ENCODE measurements at places on chromosomes 13 and 19.
A peak's percentile ranks its signal among the peaks of the same experiment; 100 is the strongest.

DNA sequence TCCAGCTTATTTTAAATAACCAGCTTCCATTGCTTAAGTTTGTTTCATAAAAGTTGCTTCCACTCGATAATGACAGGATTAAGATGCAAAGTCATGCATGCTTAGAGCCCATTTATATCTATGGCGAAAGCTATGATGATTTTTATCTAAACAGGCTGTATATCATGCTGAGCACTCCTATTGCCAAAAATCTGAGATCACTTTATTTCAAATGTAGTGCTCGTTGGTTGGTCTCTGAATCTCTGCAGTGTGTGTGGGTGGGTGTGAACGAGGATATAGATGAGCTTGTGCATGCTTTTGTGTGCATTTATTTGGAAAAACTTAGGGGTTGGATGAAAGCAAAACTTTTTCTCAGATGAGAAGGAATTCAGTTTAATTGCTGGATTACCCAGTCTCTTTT, 27.0 kb upstream of the ARGLU1 start:
- DNase-seq, result no peak

DNA sequence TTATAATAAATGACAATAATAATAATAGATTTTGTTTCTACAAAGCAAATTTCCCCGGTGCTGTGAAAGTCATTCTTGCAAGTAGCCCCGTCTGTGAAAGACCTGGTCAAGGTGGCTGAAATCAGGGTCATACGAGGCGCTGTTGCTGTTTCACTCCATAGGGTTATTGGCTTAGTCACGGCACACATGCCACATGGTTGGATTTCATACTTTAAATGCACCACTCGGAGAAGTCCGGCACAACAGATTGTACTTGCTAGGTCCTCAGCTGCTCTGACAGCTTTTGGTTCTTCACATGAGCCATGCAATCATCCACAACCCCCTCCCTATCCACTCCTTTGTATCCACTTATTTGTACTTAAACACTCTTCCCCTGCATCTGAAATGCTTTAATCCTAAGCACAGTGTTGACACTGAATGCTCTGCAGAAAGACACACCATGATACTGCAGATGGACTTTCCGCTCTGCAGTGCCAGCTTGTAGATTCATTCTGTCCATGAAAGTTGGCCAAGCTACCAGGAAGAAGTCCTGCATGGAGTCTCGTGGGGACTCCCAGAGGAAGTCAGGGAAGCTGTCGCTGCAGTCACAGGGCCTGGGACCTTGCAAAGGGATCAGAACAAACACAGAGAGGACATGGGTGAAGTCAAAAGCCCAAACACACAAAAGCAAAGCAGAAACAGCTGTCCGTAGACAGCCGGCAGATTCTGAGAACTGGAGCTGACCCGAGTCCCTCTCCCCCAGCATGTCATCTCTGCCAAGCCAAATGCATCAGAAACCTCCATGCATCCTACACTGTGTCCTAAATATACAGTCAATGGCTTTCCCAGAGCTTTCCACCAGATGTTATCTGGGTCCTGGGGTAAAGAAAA, 124.6 kb downstream of the COL4A2 start:
- DNase-seq, result no peak

- no peak for DNase-seq
These were observed 21.9 kb downstream of the IGFL1 start for GRCh38 chr19:46251416-46251815.

DNA sequence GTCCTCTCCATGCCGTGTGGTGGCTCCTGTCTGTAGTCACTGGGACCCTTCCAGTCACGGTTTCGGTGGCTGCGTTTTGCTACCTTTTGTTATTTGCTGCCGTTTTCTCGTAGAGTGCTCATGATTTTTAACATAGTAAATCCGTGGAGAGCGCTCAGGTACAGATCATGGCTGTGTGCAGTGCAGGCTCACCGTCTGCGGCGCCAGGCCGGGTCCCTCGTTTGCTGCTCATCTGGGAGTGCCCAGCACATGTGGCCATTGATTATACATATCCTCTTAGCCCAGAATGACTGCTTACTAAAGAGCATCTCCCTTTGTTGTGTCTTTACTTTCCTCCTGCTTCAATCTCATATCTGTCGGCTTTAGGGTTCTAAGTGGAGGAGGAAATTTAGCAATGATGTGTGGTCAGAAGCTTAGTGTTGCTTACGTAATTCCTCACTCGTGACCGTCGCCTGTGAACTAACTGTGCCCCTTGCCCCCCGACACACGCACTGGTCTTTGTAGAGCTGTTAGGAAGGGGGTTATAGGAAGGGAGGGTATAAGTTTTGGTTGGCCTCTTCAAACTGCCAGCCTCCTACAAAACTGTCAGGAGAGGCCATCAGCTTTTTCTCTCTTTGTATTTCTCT, 31.8 kb downstream of the TFDP1 start:
- DNase-seq, result no peak

- DNase-seq, result no peak
These were observed 488 bp downstream of the RCN3 start for GRCh38 chr19:49528211-49528771.

DNA sequence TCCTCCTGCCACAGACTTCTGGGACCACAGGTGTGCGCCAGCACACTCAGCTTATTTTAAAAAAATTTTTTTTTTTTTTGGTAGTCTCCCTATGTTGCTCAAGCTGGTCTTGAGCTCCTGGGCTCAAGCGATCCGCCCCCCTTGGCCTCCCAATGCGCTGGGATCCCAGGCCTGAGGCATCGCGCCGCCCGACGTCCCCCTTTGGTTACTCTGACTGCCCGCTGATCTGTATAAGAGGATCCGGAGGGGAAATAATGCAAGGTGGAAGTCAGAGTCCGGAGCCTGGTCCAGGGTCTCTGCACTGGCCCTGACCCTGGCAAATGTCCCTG, 486 bp upstream of the ZNF805 start:
- DNase-seq, result no peak

- DNase-seq, result no peak
These were observed 9.4 kb downstream of the FLT1 start for GRCh38 chr13:28485551-28485950.

- no peak for DNase-seq
These were observed 1306.0 kb upstream of the SLC10A2 start for GRCh38 chr13:104372095-104372655.

DNA sequence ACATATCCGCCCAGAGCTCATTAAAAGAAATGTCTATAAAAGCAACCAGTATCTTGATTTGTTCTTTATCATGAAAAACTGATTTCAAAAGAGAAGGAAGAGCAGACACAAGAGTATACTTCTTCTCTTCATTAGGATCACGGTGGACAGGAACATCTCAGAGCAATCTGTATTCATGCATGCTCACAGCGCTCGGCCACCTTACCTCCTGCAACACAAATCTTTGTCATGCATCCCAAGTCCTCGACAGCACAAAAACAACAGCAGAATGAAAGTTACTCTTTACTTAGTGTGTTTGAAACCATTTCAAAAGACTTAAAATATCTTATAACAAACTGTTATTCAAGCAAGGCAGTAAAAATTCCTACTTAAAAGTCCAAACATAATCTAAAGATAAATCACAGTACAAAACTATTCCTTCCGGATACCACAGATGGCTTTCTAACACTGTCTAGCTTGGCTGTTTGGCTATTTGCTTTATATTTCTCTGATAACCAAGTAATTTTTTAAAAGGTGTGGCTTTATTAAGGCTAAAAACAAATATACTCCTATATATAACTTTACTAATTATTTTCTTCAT, 174.5 kb downstream of the TBC1D4 start:
- DNase-seq, result no peak

GRCh38 chr19:41443813-41444455, 978 bp downstream of the ERICH4 start:
- no peak for DNase-seq

- no peak for DNase-seq
These were observed 2523.2 kb upstream of the PCDH20 start for GRCh38 chr13:63938851-63939250.

DNA sequence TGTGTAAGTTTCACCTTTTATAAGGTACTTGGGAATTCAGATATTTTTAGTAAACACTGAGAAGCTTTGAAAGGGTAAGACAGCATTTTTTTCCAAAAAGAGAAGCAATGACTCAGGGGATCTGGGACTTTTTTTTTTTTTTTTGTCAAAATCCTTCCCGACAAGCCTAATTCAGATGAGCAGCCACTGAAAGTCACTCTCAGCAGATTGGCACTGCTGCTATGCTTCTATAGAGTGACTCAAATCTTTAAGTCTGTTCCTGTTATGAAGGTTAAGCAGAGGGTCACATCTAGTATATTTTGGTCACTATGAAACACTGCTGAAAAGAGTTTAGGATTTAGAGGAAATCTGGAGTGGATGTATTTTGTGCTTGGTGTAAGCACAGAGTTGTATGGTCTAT, 571.1 kb downstream of the MYO16 start:
- no peak for DNase-seq

- peak; percentile 44 for DNase-seq
These were observed 2.3 kb downstream of the TULP2 start for GRCh38 chr19:48896191-48896720.

DNA sequence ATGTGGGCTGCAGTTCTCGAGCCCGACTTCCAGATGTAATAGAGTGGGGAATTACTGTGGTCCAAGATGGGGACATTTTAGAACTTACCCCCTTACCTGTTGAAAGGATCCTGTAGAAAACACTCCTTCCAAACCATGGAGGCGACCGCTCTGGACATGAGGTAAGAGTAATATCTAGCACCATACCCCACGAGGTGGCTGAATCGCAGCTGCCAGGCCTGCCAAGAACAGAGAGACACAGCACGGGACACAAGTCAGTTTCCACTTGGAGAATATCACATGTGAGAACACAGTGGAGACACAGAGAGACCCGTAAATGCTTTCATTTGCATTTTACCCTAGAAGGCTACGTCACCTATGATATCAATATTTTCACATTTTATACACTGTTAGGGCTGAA, 129.2 kb downstream of the MIPEP start:
- no peak for DNase-seq

DNA sequence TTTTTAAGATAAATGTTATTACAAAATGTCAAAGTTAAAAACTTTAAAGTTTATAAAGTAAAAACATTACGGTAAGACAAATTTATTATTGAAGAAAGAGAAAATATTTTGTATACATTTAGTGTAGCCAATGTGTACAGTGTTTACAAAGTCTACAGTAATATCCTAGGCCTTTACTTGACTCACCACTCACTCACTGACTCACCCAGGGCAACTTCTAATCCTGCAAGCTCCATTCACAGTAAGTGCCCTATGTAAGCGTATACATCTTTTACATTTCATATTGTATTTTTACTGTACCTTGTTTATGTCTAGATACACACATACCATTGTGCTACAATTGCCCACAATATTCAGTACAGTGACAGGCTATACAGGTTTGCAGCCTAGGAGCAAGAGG, 448.2 kb downstream of the KCTD12 start:
- DNase-seq, result no peak

DNA sequence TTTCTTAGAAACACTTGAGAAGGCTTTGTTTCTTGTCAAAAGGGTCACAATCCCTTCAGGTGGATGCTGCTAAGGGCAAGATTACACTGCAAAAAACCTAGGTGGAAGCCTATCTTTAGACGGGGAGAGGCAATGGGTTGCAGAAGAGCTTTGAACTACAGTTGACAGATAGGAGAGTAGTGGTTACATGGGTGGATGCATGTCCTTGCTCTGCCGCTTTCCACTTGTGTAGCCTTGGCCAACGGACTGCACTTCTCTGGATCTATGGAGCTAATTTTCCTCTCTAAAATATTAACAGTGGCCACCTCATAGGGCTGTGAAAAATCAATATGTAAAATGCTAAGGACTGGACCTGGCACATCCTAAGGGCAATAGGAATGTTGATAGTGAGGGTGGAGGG, 980 bp downstream of the BCKDHA start:
- no peak for DNase-seq

DNA sequence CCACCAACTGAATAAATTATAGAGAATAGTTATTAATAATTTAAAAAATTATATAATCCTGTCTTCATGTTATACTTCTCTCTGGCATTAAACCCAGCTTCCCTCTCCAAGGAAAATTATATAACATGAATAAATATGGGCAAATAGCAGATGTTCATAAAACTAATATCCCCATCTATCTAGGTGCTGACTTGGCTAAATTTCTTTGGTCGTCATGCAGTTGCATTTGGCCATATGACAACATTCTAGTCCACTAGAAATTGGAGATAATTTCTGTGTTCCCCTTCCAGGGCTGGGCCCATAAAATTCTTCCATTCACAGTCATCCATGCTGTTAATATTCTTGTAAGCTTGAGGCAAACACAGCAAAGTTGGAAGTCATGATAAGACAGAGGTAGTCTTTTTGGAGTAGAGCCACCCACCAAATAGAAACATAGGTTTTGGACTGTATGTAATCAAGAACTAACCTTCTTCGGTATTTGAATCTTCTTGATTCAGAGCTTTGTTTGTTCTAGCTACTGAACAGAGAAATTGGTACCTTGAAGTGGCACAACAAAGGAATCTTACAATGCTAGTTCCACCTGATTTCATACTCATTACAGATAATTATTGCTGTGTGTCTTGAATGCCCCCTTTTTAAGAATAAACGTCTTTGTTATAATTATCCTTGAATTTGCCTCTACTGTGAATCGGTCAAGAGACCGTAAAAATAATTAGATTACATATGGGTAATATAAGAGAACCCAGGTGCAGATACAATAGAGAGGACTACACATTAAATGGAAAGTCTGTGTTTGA, 678.5 kb upstream of the PCDH20 start:
- no peak for DNase-seq

DNA sequence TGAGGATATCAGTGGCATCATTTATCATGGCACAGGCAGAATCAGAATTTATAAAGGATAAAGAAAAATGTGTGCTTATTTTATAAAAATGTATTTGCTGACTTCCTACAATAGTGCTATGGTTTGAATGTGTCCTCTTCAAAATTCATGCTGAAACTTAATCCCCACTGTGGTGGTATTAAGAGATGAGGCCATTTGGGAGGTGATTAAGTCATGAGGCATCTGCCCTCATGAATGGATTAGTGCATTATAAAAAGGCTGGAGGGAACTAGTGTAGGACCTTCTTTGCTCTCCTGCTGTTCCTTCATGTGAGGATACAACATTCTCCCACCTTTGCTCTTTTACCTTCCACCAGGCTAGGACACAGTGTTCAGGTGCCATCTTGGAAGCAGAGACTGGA, 212.8 kb downstream of the RFC3 start:
- no peak for DNase-seq

DNA sequence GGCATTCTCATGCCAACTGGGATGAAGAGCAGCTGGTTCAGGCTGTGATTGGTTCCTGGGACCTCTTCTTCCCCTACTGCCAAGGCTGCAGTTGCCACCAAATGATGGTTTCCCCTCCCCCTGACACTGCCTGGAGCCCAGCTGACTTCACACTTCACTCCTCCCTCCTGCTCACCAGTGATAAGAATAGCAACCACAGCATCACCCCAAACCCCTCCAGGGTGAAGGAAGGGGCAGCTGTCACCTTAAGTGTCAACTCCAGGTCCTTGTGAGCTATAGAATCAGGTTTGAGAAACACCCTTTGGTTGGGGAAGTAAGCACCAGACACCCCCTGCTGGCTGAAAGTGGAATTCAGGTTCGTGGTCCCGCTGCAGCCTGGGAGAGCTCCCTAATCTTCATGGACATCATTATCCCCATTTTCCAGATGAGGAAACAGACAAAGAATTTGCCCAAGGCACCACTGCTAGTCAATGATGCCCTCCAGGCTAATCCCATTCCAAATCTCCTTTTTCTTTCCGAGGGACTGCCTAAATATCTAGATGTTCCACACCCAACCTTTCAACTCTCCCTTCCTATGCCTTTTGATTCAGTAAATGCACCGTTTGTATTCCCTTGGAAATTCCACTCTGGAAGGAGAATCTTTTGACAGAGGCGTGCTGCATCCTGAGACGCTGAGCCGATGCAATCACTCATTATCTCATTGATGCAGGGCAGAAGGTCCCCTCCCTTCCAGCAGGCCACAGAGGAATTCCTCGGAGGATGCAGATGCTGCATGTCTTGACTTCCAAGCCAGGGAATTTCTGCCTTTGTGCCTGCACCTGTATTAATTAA, 50.6 kb upstream of the UQCRFS1 start:
- peak; percentile 36 for DNase-seq
